ENCODE measurements at places on chromosomes 3 and 15. TPM values are rescaled to one million over a fixed set of nuclear protein-coding genes. Genes with fewer than 3 reads are reported as not detected.
A peak's percentile ranks its signal among the peaks of the same experiment; 100 is the strongest.

Gene SPESP1
- 7.3 TPM for polyA plus RNA-seq

Gene CHRNA3
- polyA plus RNA-seq: 1.5 TPM

GRCh38 chr3:39788128-39788883 is 21.1 kb upstream of the MYRIP start:
- DNase-seq: no peak

Gene CADPS
- polyA plus RNA-seq: 1.9 TPM

Gene RGMA
- polyA plus RNA-seq: 9.5 TPM

GRCh38 chr15:68639926-68640600 is 61.3 kb downstream of the CORO2B start:
- no peak for DNase-seq

DNA sequence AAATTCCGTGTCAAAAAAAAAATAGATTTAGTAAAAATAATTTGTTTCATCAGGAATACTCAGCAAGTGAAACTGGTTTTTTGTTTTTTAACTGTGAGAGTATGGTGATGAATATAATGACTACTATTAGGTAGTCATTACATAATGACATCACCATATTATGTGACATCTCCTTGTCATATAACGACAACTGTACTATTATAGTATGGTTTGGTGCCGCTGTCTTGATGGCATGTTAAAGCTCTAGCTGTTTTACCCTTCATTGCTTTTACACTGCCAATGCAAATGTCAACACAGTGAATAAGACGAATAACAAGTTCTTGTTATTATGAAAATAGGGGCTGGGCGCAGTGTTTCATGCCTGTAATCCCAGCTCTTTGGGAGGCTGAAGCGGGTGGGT is 45.6 kb upstream of the FAH start:
- no peak for DNase-seq

DNA sequence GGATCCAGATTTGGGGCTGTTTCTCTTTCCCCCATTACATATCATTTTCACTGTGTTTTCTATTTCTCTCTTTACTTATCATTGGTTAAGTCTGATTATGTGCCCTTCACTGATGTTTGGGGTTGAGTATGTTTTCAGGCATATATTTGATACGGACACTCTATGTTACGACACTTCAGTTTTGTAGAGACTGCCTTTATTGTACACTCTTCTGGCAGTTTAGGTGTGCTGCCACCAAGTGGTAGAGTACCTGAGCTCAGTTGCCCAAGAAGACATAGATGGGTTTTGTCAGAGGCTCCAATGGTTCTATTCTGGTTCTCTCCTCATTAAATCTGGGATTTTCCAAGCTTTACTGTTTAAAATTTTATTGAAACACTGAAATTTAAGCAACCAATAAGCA is 255.0 kb upstream of the ROPN1 start:
- DNase-seq: no peak

- DNase-seq: no peak
These were observed 146.6 kb downstream of the CHSY1 start for GRCh38 chr15:101105059-101105891.

DNA sequence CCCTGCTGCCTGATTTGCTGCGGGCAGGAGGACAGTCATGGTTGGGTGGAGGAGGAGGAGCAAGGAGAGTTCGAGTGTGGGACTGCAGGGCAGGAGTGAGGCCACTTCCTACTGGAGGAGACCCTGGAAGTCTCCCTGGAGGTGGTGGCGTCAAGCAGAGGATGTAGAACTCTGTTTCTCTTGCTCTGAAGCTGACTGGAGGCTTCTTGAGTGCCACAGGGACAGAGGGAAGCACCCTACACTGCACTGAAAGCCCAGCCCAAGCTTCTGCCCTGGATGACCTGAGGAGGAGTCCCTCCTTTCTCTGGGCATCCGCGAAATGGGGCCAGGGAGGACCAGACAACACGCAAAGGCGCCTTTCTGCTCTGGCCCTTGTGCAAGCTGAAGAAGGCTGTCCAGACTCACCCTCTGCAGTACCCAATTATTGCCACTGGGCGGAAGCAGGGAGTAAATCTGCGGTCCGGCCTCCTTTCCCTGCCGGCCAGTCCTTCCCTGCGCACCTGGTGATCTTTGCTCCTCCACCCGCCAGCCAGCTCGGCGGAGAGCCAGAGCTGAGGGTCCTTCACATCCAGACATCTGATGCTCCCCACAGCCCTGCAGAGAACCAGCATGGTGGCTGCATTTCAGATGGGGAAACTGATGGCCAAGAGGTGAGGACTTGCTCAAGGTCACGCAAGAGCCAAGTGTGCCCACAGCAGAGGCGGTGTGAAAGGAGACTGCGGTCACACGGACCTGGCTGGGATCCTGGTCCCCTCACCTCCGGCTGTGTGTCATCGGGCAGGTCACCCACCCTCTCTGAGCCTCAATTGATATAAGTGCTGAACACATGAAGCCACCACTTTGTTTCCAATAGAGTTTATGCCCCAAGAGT is 207.1 kb downstream of the TBC1D2B start:
- peak; percentile 50 for DNase-seq

Gene ZWILCH
- polyA plus RNA-seq: 24.7 TPM

DNA sequence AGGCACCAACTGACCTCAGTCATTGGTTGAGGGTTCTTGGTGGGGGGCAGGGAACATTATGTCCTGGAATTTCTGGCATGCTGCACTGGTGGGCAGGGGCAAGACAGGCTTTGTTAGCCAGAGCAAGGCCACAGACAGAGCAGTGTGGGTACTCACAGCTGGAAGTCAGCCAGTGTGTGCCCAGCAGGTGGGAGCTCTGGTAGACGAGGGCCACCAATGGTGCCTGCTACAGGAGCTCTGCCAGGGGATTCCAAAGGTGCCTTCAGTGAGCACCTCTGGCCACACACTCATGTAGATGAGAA is 31.3 kb downstream of the CYP8B1 start:
- no peak for DNase-seq

Gene SLC35G2
- polyA plus RNA-seq: 4.7 TPM

Gene CHST13
- polyA plus RNA-seq: 2.4 TPM

GRCh38 chr3:39088889-39089288 is 18.5 kb downstream of the GORASP1 start:
- DNase-seq: no peak

DNA sequence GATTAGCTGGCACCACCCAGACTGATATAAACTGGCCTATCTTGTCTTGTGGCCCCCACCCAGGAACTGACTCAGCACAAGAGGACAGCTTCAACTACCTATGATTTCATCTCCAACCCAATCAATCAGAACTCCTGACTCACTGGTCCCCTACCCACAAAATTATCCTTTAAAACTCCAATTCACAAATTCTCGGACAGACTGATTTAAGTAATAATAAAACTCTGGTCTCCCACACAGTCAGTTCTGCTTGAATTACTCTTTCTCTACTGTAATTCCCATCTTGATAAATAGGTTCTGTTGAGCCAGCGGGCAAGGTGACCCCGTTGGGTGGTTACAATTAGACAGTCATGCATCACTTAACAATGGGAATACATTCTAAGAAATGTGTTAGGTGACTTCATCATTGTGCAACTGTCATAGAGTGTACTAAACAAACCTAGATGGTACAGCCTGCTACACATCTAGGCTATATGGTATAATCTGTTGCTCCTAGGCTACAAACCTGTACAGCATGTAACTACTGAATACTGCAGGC is 48.1 kb upstream of the MAP4 start:
- DNase-seq: no peak

DNA sequence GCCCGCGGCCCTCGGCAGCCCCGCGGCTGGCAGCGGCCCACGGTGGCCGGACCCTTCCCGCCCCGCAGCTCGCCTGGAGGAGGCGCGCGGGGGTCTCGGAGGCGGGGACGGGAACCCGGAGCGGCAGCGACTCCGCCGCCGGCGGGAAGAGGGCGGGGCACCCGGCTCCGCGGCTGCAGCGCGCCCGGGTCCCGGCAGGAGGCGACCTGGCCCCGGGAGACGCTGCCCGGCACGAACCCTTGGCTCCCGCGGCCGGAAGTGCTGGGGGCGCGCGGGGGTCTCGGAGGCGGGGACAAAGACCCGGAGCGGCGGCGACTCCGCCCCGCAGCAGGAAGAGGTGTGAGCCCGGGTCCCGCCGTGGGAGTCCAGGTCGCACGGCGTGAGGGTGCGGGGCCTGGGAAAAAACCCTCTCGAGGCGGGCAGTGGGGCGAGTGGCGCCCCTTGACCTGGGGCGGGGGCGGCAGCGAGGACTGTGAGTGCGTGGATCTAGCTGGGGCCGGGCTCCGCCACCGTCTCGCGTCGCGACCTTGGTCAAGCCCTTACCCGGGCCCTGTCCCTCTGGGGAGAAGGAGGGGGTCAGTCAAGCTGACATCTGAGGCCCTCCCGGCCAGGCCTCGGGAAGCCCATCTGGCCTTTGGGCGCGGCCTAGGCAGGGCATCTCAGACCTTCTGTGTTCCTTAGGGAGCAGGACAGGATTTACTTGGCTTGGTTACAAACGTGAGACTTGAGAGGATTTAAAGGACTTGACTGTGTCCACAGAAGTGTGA is at the start of gene CIB2:
CIB2 (minus strand) TSS at position 151 of the 767 bp plus-strand sequence. CDS start 230 bp downstream, outside the sequence.
- peak; percentile 76 for DNase-seq

Gene DPPA4
- 3.8 TPM for polyA plus RNA-seq

DNA sequence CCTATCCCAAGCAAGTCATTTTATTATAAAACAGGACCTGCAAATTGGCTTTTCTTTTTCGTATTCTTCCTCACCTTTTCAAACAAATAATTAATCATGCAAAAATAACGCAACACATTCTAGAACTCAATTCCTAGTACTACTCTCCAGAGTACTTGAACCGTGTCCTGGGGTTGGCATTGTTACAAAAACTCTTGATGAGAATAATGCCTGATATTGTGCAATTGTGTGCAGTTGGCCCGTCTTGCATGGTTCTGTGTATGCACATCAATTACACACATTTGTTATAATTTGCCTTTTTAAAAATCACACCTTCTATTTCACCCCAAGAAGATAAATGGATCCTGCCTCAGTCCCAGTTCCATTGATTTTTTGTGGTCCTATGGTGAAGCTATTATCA is 205.4 kb downstream of the EPHB1 start:
- no peak for DNase-seq

- no peak for DNase-seq
These were observed 13.6 kb upstream of the SLC27A2 start for GRCh38 chr15:50168379-50168778.

- DNase-seq: no peak
These were observed 170.4 kb upstream of the CTDSPL start for GRCh38 chr3:37691213-37691830.

GRCh38 chr3:167930453-167930852 is 165.3 kb downstream of the GOLIM4 start:
- DNase-seq: no peak

DNA sequence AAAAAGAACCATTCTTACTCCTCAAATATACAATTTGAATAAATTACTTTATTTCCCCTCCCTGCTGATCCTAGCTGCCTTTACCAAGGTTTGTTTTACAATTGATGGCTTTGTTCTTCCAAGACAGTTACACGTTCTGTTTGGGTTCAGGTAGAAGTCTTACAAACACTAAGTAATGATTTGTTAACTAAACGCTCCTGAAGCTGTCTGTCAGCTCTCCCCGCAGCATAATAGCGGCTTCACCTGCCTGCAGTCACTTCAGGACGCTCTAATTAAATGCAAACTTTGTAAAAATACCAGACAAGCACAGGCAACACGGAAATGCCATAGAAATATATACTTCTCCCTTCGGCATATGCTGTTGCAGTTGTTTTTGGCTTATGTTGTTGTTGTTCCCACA is 176.4 kb upstream of the MDFIC2 start:
- no peak for DNase-seq

DNA sequence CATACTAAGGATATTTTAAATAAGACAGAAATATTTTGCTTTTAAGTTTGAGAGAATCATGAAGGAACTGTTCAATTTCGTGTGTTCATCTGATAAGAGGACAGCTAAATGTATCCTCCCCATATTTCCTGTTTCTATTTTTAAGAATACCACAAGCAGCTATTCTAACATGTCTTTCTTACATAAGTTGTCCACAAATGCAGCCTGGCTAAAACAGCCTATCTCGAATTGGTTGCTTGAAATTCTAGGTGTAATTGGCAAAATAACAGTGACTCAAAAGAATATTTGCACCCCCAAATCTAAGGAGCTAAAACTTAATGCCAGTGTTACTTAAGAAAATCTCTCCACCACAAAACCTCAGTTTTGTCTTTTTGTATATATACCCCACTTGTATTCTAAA is 35.0 kb downstream of the BTLA start:
- no peak for DNase-seq

DNA sequence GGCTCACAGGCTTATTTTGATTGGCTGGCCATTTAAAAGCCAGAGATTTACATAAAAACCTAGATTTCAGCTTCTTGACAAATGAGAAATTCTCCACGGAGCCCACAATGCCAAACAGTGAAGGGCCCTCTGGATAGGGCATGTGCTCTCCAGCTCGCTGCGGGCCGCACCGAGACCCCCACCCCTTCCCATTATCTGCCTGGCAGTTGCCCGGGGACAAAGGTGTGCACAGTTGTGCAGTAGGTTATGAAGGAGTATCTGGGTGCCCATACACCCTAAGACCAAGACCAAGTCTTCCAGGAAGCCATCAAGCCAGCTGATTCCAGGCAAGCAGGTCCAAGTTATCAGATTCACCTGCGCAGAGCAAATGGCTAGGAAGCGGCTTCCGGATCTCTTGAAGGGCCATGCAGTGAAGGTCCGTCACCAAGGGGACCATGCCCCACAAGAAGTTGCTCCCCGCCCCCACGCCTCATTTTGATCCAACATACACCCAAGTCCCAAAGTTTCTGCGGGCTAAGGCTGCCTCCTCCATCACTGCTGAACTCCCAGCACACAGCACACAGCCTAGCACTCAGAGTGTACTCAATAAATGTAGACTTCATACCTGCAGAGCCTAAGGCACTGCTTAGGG is 1.3 kb downstream of the MRPS25 start:
- no peak for DNase-seq

Gene SLC6A20
- 0.04 TPM for polyA plus RNA-seq

Gene CIDEC
- 0.37 TPM for polyA plus RNA-seq

DNA sequence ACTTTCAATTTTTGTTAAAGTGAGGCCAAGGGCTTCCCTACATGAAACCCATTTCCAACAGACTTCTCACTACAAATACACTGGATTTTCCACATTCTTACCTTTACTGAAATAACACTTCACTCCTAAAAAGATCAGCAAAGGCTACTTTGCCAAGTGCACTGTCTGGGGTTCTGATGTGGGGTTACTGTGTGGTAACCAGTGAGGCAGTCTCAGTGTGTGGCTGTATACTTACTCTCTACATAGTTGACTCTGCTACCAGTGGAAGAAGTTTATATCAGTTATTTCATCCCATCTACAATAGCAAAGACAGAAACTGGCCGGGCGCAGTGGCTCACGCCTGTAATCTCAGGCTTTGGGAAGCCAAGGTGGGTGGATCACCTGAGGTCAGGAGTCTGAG is 5.6 kb downstream of the WDR82 start:
- DNase-seq: no peak

GRCh38 chr3:72629191-72629631 is 219.0 kb downstream of the SHQ1 start:
- no peak for DNase-seq

GRCh38 chr3:13177641-13178040 is 104.4 kb upstream of the IQSEC1 start:
- no peak for DNase-seq

Gene LOXL1
- polyA plus RNA-seq: 81.4 TPM
